CD8-positive, alpha-beta T cell (primary cell): ENCODE measurements at places on chromosomes 2 and 18.
A peak's percentile ranks its signal among the peaks of the same experiment; 100 is the strongest.

GRCh38 chr2:117058366-117058765 is 756.1 kb upstream of the DDX18 start:
- no peak for DNase-seq

GRCh38 chr2:142435847-142436246 is 305.0 kb upstream of the LRP1B start:
- no peak for DNase-seq

- no peak for DNase-seq
These were observed 28.6 kb downstream of the SH3RF3 start for GRCh38 chr2:109157563-109158105.

DNA sequence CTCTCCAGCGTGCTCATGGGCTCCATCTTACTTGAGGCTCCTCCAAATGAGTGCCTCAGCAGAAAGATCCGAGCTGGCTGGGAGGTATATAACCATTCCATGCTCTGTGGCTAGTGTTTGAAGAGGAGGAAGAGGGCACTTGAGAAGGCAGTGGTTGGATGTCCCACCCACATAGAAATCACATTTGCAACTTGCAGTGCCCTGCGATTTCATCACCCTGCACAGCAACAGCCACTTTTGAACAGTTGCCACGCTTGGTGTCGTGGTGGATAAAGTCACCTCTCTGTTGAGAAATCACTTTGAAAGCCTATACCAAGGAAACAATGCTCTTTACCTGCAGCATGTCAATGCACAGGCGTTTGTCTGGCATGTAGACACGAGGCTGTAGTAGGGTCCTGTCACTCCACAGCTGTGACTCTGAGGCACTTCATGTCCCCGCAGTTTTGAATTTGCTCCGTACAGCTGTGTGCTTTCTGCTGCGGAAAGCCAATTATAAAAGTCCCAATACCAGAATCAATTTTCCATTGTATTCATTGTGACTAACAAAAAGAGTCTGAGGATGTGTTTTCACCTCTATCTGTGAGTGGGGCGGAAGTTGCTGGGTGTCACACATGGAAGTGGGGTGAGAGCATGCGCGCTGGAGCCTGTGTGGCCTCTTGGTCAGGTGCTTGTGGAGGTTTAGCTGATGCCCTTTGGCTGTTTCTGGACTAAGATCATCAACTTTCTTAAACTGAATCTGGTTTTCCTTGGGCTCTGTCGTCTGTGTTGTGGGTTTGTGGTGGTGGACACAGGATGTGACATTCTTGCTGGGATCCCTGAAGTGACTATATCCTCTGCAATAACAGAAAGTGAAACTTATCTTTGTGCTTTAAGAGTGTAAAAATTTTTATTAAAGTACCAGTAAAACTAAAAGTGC is 2.8 kb downstream of the CNDP2 start:
- DNase-seq = peak; percentile 83

GRCh38 chr2:101328474-101329007 is 20.0 kb upstream of the RNF149 start:
- peak; percentile 57 for DNase-seq
